ENCODE measurements at places on chromosomes 7 and 10.
A peak's percentile ranks its signal among the peaks of the same experiment; 100 is the strongest.

DNA sequence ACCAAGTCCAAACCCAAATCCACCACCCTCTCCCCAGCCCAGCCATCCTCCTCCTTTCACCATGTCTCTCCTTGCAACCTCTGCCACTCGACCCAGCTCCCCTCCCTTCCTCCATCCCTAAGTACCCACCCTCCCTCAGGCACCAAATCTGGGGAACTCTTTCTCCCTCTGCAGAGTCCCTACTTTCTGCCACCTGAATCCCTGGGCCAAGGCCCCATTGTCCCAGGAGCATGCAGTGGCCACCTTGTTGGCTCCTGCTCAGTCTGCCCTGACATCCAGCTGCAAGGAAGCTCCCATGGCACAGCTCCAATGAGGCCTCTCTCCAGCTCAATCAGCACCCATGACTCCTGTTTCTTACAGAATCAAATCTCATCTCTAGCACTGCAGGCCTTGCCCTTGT, 5.5 kb upstream of the UNC5B start:
- no peak for DNase-seq

DNA sequence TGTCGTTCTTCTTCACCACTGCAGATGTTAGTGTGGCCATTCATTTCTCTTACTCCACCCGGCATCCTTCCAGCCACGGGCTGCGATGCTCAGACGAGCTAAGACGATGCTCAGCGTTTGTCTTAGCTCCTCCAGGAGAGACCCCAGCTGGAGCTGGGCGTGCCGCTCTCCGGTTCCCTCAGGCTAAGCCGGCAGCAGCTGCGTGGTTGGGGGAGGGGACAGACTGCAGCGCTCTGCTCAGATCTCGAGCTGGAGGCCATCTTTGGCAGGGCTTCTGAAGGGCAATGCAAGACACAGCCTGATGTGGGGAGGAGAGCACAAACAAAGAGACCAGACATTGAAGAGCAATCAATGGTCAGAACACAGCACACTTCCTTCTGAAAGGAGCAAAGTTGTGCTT, 4.8 kb downstream of the INA start:
- DNase-seq = peak; percentile 57

- no peak for DNase-seq
Measured at GRCh38 chr7:101113836-101114235, 13.1 kb upstream of the SERPINE1 start.

DNA sequence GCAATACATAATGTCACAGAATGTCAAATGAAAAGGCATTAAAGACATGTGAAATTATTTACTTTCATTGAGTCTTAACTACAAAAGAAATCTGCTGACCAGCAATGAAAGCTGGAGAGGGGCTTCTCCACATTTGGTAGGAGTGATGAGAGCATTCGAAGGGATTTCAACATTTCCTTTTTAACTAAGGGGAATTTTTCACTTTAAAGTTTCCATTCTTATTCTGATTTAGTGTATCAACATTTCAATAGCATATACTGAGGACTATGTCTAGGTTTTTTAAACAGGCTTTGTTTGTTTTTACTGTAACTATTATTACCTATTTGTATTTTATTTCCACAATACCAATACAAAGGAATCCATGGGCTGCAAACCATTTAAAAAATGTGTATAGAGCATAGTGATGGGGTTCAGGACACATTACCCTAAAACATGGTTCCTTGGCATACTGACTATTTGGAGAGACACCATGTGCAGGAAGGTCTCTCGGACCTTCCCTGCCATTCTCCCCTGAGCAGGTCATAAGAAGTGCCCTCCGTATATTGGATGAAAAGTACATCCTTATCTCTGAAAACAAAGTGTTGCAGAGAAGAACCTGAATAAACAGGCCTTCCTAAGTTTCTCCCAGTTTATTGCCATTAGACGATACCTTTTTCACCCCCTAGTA, 278.7 kb downstream of the DOCK4 start:
- no peak for DNase-seq

- no peak for DNase-seq
Measured at GRCh38 chr10:8919280-8919679, 864.8 kb downstream of the GATA3 start.

GRCh38 chr10:29395409-29395808, 106.5 kb downstream of the LYZL1 start:
- no peak for DNase-seq

GRCh38 chr10:127935071-127935561, 28.2 kb downstream of the PTPRE start:
- peak; percentile 72 for DNase-seq

GRCh38 chr7:107173691-107174406, 5.0 kb downstream of the HBP1 start:
- DNase-seq = no peak

DNA sequence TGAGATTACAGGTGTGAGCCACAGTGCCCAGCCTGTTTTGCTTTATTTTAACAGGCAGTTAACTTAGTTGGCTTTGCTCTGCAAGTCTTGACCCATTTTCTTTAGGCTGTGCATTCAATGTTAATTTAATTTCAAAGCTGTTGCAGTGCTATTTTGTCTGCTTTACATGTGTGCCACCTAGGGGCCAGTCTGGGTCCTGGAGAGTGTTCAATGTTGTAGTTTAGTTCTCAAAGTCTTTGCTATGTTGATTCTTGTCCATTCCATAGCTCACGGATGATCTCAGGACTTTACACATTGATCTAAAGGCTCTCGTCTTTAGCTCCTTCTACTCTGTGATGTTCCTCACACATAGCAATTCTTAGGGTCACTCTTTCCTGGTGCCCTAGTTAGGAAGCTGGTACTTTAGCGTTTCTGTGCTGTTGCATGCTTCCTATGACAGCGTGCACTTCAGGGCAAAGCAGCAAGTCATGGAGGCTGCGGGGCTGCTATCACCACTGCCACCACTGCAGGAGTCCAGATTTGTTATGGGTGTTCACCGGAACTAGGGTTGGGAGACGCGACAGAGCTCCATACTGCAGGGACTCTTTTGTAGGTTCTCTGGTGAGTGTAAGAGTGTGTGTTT, 16.4 kb upstream of the ABCA13 start:
- DNase-seq = peak; percentile 55

GRCh38 chr7:151728746-151729145, 148.2 kb downstream of the PRKAG2 start:
- no peak for DNase-seq

- no peak for DNase-seq
Measured at GRCh38 chr7:124489082-124489819, 276.3 kb downstream of the GPR37 start.

DNA sequence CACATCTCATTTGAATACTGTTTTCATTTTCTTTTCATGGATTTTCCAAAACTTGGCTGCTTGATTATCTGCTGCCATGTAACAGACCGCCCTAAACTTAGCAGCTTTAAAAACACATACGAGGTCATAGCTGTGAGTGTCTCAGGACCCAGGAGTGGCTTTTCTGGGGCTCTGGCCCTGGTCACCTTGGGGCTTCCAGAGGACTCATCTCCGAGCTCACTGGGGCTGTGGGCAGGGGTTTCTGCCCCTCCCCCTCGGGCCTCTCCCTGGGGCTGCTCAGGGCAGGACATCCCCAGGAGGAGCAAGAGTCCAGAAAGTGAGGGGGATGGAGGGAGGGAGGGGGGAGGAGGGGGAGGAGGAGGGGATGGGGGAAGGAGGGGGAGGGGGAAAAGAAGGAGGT, 77.0 kb downstream of the NKX6-2 start:
- DNase-seq = no peak

DNA sequence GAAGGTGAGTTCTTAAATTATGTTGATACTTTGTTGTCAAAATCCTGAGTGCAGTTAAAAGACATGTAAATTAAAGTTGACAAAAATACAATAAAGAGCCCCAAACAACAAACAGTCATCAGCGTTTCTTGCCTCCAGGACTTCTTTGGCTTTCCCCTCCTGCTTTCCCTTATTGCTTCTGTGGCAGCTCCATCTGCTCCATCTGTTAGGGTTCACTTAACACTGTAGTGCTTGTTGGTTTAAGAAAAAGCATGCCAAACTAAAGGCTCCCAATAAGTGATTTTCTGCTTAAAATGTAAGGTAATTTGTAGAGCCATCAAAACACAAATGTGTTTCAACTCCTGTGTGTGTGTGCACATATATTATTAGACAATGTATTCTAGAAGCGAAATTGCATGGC, 254.3 kb upstream of the GNAI1 start:
- peak; percentile 19 for DNase-seq

GRCh38 chr7:41446606-41447449, 256.1 kb downstream of the INHBA start:
- DNase-seq = no peak

DNA sequence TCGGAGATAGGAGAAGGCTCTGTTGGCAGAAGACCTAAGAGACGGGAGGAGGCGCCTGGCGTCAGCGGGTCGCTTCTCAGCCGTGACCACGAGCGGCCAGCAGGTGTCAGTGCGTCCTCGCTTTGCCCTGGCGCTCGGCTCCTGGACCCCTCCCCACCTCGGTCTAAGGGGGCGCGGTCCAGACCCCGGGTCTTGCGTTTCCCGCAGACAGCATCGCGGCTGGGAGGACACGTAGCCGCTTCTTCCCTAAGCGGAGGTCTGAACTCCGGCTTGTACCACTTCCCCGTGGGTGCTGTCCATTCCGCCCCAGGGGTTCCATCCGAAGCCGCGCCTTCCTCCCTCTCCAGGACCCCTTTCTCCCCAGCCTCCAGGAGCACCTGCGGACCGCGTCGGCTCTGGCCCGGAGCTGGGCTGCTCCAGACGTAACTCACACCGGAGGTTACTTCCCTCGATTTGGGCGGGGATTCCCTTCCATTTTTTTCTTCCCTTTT, 593 bp upstream of the ADRA2A start:
- peak; percentile 39 for DNase-seq

DNA sequence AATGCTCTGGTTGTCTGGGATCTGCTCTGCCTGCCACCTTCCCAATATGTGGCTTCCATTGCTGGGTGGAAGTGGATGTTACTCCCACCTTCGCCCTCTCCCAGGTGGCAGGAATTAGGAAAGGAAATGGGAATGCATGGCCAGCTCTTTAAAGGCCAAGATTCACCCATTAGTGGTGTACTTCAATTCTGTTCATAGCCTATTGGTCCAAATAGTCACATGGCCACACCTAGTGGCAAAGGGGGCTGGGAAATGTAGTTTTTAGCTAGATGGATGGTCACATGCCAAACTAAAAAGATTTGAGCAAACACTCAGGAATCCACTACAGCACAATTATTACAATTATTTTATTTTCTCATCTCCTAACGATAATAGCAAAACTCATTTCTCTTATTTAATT, 135.1 kb downstream of the NPY start:
- peak; percentile 2 for DNase-seq

- DNase-seq = no peak
Measured at GRCh38 chr10:60781661-60782060, 3.4 kb downstream of the CDK1 start.

- DNase-seq = peak; percentile 61
Measured at GRCh38 chr7:55206235-55207029, 158.7 kb upstream of the LANCL2 start.

DNA sequence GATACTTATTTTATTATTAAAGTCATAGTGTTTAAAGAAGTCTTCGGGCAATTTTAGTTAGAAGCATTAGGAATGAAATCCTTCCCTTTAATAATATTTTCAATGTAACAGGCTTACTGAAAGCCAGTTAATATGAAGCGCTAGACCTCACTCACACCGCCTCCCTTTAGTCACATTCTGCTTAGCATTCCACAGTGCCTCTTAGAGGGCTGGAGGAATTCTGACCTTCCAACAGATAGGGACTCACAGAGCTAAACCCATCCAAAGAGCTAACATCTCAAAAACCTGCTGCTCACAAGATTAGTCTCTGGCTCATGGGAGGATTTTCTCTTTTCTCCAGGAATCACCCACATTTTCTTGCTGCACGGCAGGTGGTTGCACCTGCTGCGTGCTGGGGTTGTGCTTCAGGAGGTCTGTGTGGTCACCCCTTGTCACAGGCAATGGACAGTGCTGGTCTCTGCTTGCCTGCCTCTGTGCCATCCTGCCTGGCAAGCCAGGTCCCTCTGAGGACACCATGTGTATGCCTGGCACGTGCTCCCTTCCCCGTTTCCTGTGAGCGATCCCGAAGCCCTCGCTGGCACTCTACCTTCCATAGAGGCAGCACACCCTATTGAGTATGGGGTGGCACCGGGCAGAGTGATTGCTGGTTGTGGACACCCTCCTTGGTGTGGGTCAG, 91.8 kb downstream of the KLF6 start:
- peak; percentile 22 for DNase-seq

DNA sequence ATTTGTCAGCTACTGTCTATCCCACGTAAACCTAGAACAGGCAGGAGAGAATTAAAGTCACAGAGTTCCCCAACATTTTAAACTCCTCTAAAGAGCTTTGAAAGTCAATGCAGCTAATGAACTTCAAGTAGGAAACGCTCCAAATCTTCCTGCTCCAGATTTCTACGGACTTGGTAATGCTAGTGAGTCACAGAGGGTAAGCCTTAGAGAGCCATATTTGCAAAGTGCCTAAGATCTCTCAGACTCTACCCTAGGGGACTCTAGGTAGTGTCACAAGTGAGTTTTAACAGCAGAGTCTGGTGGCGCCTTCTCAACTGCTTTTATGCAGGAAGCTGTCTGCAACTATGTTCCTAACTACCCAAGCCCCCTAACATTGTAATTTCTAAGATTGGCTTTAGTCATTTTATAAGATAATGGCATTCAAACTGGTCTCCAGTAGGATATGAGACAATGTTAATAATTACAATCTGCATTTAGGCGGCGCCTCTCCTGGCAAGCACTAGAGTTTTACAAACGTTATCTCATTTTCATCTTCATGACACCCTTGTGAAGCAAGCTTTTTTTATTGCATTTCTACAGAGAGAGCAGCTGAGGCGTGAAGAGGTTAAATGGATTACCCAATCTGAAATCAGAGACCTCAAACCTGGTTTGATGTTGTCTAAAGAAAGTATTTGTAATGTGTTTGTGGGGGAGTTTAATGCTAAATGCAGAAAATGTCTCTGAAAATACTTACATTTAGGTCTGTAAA, 22.0 kb upstream of the FZD1 start:
- peak; percentile 66 for DNase-seq

DNA sequence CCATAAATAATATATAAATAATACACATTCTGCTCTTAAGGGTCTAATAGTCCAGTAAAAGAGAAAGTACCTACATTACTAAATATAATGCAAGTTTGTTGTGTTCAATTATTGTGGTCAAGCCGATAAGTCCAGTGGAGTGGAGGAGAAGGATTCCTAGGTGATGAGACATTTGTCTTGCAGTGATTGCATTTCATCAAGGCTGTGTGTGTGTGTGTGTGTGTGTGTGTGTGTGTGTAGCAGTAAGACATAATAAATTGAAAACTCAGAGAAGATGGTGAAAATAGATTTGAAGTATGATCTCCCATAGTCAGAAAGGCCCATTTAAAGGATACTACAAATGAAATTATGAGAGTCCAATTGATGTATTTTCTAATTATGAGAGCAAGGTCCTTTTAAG, 192.5 kb upstream of the SEMA3C start:
- peak; percentile 99 for DNase-seq

DNA sequence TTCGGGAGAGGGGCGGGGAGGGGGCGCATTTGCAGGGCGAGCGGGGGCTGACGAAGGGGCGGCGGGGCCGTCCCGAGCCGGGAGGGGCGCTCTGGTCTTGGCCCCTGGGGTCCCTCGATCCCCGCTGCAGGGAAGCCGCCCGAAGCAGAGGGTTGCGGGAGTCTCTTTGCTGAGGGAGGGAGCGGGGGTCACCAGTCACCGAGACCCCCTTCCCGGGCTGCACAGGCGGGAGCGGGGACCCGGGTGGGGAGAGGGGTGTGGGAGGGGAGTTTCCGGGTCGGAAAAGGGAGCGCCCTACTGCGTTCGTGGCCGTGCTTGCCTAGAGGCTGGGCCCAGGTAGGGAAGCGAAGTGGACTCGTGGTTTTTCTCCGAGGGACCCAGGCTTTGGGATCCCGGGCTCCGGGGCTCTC, 422 bp downstream of the AP1S1 start:
- DNase-seq = no peak
